A549 treated with RU486 at 1 μM for 4 hours (cell line): ENCODE measurements at places on chromosomes 7 and 10. TPM values are rescaled to one million over a fixed set of nuclear protein-coding genes. Genes with fewer than 3 reads are reported as not detected.

The MRPS17 gene
- total RNA-seq = 25.3 to 32.2 TPM (median 26.6 TPM) in 5 replicates

The CADPS2 gene
- total RNA-seq = 0.05 to 0.08 TPM in 2 of 5 replicates, not detected in the others

The GAD2 gene
- not detected in 5 replicates for total RNA-seq

The FAM13C gene
- total RNA-seq = 0.15 to 0.27 TPM in 2 of 5 replicates, not detected in the others

The SPACDR gene
- total RNA-seq = 0.21 to 0.98 TPM (median 0.66 TPM) in 5 replicates

The CUBN gene
- total RNA-seq = 0.02 to 0.30 TPM (median 0.03 TPM) in 5 replicates

The IGFBP1 gene
- 26.0 to 46.0 TPM (median 41.8 TPM) in 5 replicates for total RNA-seq

The SPDYE11 gene
- not detected in 5 replicates for total RNA-seq

The CYP3A4 gene
- 0.10 TPM in 1 of 5 replicates, not detected in the others for total RNA-seq

The XRCC2 gene
- total RNA-seq = 3.3 to 6.4 TPM (median 5.7 TPM) in 5 replicates

The ZNF503 gene
- 8.8 to 14.5 TPM (median 13.8 TPM) in 5 replicates for total RNA-seq

The IFIT1B gene
- total RNA-seq = not detected in 5 replicates

The MBL2 gene
- not detected in 5 replicates for total RNA-seq

The UCMA gene
- not detected in 5 replicates for total RNA-seq

The TDRD1 gene
- total RNA-seq = not detected in 5 replicates

The SRGN gene
- 57.9 to 81.0 TPM (median 60.8 TPM) in 5 replicates for total RNA-seq

The CALML3 gene
- total RNA-seq = not detected in 5 replicates

The LRRTM3 gene
- not detected in 5 replicates for total RNA-seq

The NYAP1 gene
- 0.64 to 1.6 TPM (median 1.2 TPM) in 5 replicates for total RNA-seq

The BHLHA15 gene
- total RNA-seq = 0.29 to 0.54 TPM (median 0.43 TPM) in 4 of 5 replicates, not detected in the other

The CCDC172 gene
- total RNA-seq = not detected in 5 replicates

The USP6NL gene
- total RNA-seq = 8.1 to 13.4 TPM (median 13.2 TPM) in 5 replicates

The RHOBTB1 gene
- total RNA-seq = 5.4 to 8.5 TPM (median 6.9 TPM) in 5 replicates

The CPED1 gene
- total RNA-seq = 0.08 TPM in 1 of 5 replicates, not detected in the others

The BAG3 gene
- 105 to 157 TPM (median 141 TPM) in 5 replicates for total RNA-seq

The SKIDA1 gene
- 0.87 to 1.6 TPM (median 1.3 TPM) in 5 replicates for total RNA-seq

The SUN3 gene
- total RNA-seq = 0.20 TPM in 1 of 5 replicates, not detected in the others

The SCIN gene
- 0.40 to 0.81 TPM (median 0.43 TPM) in 5 replicates for total RNA-seq

The ACBD7 gene
- total RNA-seq = 0.68 to 1.3 TPM (median 0.87 TPM) in 5 replicates

The VSIR gene
- 20.8 to 33.9 TPM (median 26.7 TPM) in 5 replicates for total RNA-seq

The SPDYE1 gene
- not detected in 5 replicates for total RNA-seq
